ENCODE measurements at places on chromosomes 3 and 15. TPM values are rescaled to one million over a fixed set of nuclear protein-coding genes. Genes with fewer than 3 reads are reported as not detected.

COLQ gene
- total RNA-seq, result 0.36 TPM

TRH gene
- total RNA-seq, result not detected

ZBTB47 gene
- total RNA-seq, result 16.2 TPM

TMIE gene
- 0.19 TPM for total RNA-seq

C2CD4A gene
- 1.5 TPM for total RNA-seq

FETUB gene
- total RNA-seq, result not detected

FSD2 gene
- total RNA-seq, result not detected

GLCE gene
- 147 TPM for total RNA-seq
